ENCODE measurements at places on chromosomes 13 and 19.

GRCh38 chr19:10784257-10784656 is 51.8 kb downstream of the TMED1 start:
- DNase-seq: no peak

DNA sequence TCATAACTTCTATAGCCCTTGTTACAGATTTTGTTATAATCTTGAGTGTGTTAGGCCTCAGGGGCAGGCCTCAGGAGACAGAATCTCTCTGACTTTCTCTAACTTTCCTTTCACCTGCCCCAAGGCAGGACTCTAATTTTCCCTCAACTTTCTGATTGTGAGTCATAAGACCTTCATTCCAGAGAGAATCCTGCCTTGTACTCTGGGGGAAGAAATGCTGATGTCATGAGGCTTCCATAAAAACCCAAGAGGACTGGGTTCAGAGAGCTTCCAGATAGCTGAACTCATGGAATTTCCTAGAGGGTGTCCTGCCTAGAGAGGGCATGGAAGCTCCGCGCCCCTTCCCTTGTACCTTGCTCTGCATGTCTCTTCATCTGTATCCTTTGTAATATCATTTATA is 5.3 kb upstream of the KBTBD6 start:
- DNase-seq: no peak

DNA sequence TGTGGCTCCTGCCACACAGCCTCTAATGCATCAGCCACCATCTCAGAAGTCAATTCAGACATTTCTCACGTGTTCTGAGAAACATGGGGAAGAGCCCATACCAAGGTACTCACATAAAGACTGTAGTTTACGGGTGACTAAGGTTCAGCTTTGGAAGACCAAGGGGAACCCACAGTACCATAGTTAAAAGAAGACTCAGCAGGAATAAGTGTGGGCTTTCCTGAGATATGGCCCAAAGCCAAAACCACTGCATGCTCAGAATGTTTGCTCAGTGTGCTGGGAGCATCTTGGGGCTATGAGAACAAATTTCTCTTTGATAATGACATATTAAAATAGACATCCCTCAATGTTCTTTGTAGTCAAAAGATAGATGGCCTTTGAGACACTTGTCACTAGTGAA is 283.8 kb downstream of the DCT start:
- no peak for DNase-seq

DNA sequence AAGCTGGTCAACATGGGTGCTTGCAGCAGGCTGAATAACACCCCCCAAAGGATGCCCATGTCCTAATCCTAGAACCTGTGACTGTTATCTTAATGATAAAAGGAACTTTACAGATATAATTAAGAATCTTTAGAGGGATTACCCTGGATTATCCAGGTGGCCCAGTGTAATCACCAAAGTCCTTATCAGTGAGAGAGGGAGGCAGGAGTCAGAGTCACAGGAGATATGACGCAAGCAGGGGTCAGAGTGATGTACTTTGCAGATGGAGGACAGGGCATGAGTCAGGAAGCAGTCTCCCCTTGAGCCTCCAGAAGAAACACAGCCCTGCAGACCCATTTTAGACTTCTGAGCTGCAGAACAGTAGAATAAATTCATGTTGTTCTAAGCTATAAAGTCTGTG is 9.8 kb downstream of the ZNF606 start:
- DNase-seq: no peak

GRCh38 chr19:39489756-39490155 is 9.0 kb upstream of the DLL3 start:
- DNase-seq: no peak

DNA sequence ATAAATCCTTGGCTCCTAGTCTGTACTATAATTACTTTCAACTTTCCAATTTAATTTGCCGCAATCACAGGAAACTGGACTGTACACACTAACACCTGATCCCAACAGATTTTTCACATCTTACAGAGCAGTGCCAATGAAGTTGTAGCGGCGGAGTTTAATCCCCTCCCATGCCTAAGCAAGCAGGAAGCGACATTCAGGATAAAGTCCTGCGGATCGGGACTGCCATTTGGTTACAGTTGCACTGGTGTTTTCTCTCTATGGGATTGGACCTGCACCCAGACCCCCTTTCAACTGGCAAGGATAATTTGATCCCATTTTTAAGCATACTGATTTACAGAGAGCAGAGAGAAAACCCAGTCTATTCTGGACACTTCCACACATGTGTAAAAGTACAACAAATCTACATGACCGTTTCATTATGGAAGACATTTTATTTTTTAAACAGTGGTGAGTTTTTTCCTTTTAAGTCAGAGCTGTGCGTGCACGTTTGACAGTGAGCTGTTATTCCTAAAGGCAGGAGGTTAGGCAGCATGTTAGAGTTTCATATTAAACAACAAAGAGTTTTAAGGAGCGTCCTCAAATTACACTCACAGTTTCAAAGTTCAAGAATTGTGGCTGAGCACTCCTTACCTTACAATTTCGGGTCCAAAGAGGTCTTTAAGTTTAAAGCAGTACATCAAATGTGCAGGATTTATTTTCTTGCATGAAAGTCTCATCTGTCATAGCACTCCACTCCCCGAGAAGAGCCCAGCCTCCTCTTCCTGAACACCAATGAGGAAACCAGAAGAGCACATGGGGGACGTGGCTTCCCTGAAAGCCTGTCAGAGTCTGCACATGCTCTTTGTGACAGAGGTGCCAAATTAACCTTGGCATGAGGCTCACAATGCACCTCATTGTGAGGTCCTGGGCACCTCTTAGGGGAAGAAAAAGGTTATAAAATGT is 141.6 kb upstream of the RFC3 start:
- peak; percentile 21 for DNase-seq

DNA sequence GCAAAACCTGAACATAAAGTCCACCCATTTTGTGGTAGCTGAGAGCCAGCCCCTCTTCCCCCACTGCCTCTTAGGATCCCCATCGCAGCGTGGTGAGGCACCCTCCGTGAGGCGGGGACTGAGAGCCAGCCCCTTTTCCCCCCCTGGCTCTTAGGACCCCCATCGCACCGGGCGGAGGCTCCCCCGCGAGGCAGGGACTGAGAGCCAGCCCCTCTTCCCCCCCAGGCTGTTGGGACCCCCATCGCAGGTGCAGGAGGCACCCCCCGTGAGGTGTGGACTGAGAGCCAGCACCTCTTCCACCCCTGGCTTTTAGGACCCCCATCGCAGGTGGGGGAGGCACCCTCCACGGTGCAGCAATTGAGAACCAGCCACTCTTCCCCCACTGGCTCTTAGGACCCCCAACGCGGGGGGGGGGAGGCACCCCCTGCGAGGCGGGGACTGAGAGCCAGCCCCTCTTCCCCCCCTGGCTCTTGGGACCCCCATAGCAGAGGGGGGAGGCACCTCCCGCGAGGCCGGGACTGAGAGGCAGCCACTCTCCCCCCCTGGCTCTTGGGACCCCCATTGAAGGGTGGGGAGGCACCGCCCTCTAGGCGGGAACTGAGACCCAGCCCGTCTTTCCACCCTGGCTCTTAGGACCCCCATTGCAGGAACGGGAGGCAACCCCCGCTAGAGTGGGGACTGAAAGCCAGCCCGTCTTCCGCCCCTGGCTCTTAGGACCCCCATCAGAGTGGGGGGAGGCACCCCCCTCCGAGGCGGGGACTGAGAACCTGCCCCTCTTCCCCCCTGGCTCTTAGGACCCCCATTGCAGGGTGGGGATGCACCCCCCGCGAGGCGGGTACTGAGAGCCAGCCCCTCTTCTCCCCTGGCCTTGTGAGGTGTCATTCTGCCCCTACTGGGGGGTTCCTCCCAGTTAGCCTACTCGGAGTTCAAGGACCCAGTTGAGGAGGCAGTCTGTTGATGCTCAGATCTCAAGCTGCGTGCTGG is 366.4 kb upstream of the SPRY2 start:
- no peak for DNase-seq
